ENCODE measurements at places on chromosomes 5 and 9.
A peak's percentile ranks its signal among the peaks of the same experiment; 100 is the strongest.

- peak; percentile 50 for DNase-seq
These were observed 416.5 kb downstream of the MLLT3 start for GRCh38 chr9:20205821-20206220.

- DNase-seq = peak; percentile 69
These were observed 744 bp downstream of the GMCL2 start for GRCh38 chr5:178186427-178186826.

DNA sequence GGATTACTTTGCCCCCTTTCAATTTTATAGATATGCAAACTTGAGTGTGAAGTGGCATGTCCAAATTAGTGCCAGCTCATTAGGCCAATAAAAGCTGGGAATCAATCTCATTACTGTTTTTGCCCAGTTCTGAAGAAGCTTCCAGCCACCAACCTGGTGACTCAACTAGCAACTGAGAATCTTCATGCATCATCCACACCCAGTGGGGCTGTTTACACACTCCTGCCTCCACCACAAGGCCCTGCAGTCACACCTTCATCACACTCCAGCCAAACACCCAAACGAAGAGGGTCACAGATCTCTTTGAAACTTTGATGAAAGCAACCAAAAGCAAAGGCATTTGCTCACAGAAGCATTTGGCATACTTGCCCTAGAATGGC, 41.3 kb upstream of the S1PR3 start:
- DNase-seq = peak; percentile 35

DNA sequence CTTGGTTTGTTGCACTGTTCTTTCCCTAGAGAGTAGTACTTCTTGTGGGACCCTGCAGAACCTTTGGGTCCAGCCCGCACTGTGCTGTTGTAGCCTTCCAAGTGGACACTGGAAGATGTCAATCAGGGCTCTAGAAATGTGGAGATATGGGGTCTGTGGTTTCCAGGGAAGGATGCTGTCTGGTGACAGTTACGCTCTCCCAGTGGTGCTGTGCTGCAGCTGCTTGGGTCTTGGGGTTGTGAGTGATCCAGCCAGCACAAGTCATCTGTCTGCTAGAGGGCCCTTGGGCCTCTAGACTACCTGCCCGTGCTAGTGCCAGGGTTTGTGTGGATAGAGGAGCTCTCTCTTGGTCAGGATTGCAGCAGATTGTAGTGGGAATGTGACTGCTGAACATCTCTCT, 484.5 kb downstream of the DMAC1 start:
- DNase-seq = no peak

DNA sequence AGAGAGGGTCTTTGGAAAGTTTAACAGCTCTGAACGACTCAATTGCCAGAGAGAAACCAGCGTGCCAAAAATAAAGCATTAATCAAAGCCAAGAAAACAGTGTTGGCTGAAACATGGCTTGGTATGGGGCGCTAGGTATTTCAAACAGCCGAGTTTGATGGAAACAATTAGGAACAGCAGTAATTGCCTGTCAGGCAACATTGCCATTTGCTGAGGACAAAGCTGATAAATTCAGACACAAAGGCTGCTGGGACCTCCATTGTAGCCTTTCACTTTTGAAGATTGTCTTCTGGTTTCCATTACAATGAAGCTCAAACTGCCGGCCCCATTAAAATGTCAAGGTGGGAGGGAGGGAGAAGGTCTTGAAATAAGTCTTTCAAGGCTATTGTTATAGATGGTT, 125.4 kb upstream of the SPDL1 start:
- no peak for DNase-seq

- no peak for DNase-seq
These were observed 23.3 kb downstream of the CSF2 start for GRCh38 chr5:132096904-132097303.

DNA sequence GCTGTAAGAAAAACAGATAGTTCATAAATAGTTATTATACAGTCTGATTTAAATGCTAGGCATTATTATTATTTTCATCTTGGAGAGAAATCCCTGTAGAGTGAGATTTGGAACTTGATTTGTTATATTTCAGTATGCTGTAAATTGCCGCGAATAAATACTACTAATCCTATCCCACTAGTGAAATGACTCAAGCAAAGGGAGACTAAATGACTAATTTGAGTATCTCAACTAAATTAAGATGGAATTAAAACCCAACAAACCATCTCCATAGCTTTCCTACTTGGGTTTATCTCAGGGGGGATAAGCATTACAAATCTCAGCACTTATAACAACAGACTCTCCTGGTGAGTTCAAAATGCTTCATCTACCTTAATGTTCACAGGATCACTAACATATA, 206.0 kb downstream of the MCTP1 start:
- DNase-seq = no peak

DNA sequence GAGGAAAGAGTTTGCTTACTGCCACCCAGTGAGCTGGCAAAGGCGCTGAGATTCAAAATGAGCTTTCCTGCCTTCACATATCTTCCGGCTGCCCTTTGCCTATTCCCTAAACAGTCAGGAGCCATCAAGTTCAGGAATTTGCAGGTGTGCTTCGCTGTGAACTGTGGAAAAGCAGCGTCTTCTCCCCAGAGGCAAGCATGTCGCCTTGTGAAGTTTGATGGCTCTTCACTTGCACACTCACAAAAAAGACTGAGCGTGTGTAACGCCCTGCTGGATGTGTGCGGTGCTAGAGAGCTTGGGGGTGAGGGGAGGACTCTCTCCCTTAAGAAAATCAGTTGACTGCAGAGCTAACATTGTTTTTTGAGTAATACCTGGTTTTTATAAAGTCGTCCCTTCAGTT, 288.7 kb downstream of the DOCK8 start:
- DNase-seq = no peak

DNA sequence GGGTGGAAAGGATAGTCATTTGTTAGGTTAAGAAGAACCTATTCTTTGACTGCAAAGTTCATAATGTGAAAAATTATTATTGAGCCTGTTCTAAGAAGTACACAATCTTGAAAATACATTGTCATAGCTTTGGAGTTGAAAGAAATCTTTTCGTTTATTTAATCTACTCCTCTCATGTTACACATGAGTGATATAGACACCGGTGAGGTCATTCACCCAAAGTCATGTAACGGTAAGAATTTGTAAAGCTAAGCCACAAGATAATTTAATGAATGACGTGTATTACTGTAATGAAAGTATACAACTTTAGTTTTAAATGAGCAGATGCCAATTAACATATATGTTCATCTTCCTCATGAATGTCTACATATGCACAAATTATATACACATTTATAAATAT, 284.1 kb upstream of the PDE4D start:
- DNase-seq = peak; percentile 33

DNA sequence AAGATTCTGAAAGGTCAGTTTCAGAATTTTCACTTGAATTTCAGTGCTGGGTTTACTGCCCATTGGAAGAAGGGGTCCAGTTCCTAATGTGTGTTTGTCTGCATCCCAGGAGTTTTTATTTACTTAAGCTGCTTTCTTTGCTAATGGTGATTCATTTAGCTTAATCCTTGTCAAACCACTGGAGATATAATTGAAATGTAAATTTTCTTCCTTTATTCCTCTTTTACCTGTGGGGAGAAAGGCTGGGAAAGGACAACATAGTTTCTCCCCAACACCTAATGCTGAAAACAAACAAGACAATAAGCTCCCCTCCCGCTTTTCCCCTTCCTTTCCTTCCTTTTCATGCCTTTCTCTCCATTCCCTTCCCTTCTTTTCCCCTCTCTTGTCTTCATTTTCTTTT, 185.8 kb downstream of the KCTD16 start:
- no peak for DNase-seq

- no peak for DNase-seq
These were observed 9.4 kb upstream of the TNFAIP8 start for GRCh38 chr5:119346394-119346793.

DNA sequence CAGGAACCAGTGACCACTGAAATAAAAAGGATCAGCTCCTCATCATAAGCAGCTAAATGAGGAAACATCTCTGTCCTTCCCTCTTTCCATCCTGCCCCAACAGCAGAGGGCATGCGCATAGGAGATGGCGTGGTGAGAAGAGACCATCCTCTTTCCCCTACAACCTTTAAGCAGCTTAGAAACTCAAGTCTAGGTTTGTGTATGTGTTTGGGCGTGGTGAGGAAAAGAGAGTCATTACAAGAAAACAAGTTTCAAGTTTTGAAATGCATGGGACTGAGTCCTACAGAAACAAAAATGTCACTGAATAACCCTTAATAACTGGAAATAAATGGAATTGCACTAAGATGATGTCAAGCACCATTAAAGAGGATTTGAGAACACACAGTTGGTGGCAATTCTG, 96.4 kb upstream of the IL12B start:
- no peak for DNase-seq

- DNase-seq = no peak
These were observed 82.0 kb downstream of the PRRT1B start for GRCh38 chr9:131627326-131627647.

DNA sequence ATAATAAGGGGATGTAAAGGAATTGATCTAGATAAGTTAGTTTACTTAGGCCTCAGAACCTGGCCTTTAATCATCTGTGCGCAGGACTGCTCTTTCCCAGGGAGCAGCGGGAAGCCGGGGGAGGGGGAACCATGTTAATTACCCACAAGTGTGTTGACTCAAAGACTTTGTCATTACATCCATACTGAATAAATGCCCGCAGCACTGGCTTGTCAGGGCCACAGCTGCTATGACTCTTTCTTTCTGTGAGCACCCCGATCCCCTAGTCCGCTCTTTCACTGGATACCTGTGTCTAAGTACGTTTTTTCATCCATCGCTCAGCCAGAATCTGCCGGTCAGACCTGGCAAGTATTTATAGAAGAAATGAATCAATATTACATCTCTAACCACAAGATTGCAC, 249.3 kb upstream of the DMRT1 start:
- no peak for DNase-seq

DNA sequence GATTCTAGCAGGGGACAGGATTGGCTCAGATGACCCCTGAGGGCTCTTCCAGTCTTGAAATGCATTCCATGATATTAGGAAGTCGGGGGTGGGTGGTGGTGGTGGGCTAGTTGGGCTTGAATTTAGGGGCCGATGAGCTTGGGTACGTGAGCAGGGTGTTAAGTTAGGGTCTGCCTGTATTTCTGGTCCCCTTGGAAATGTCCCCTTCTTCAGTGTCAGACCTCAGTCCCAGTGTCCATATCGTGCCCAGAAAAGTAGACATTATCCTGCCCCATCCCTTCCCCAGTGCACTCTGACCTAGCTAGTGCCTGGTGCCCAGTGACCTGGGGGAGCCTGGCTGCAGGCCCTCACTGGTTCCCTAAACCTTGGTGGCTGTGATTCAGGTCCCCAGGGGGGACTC, 2.9 kb upstream of the MYOZ3 start:
- DNase-seq = no peak

DNA sequence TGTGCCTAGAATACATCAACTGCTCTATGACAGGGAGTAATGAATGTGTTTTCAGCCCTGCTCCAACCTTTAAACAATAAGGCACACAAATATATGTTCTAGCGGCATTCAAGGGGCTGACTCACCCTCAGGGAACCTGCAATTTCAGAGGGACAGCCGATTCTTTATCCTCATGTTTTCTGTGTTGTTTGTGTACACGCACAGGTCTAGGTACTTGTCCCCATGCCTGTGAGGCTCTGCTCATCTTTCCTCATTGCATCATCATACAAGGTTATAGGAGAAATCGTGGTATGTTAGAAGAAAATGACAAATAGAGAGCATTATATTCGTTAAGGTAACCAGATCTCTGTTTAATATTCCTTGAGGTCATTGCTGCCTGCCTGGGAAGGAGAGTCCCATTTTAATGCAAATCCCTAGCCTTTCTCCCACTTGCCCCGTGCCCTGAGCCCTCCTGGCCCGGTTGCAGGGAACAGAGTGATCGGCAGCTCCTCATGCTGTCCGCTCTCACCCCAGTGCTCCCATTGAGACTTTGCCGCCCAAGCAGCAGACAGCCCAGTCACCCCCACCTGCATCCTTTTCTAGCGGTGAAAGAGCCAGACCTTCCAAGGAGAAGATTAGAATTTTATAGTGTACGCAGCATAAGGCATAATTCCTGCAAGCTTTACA, 14.6 kb downstream of the MAP1B start:
- DNase-seq = no peak

GRCh38 chr9:116697362-116697761, 10.3 kb downstream of the TRIM32 start:
- DNase-seq = peak; percentile 84

Data from fibroblast of skin of right biceps (primary cell).